ENCODE measurements at places on chromosomes 5 and 9.

- no peaks in the 10 kb centered on the region for H3K27me3 ChIP-seq
- H3K4me1 ChIP-seq, result no peaks in the 10 kb centered on the region
- DNase-seq, result no peak
- no peak overlapping the region for H3K27ac ChIP-seq
- no peak overlapping the region for H3K4me3 ChIP-seq
Observed at GRCh38 chr5:86806206-86806605, 188.5 kb downstream of the COX7C start.

- no peak for DNase-seq
- peaks cover 2% of the 10 kb centered on the region for H3K36me3 ChIP-seq
- peaks cover 8% of the 10 kb centered on the region for H3K4me1 ChIP-seq
- H3K4me3 ChIP-seq, result no peak overlapping the region
- H3K27me3 ChIP-seq, result no peaks in the 10 kb centered on the region
- no peak overlapping the region for H3K27ac ChIP-seq
Observed at GRCh38 chr5:171945066-171945465, 61.4 kb downstream of the FBXW11 start.

GRCh38 chr9:104810421-104811339, 46.8 kb downstream of the NIPSNAP3B start:
- no peak overlapping the region for H3K4me3 ChIP-seq
- H3K36me3 ChIP-seq, result no peaks in the 10 kb centered on the region
- no peak overlapping the region for H3K27ac ChIP-seq
- H3K4me1 ChIP-seq, result no peaks in the 10 kb centered on the region

GRCh38 chr5:39979-40583, 51.9 kb upstream of the PLEKHG4B start:
- H3K27ac ChIP-seq, result no peak overlapping the region
- no peak overlapping the region for H3K4me3 ChIP-seq
- no peaks in the 10 kb centered on the region for H3K4me1 ChIP-seq
- DNase-seq, result no peak
- no peaks in the 10 kb centered on the region for H3K36me3 ChIP-seq
- H3K27me3 ChIP-seq, result peaks cover 21% of the 10 kb centered on the region

- no peak for DNase-seq
- H3K4me1 ChIP-seq, result peaks cover 27% of the 10 kb centered on the region
- H3K4me3 ChIP-seq, result no peak overlapping the region
- H3K36me3 ChIP-seq, result no peaks in the 10 kb centered on the region
Observed at GRCh38 chr5:14868771-14869170, 2.8 kb downstream of the ANKH start.

Data from activated CD8-positive, alpha-beta T cell treated with anti-CD3 and anti-CD28 coated beads, Interleukin-2, amount 10 ng/mL, durations not matched to agents 7 days and 5 days (primary cell).